ENCODE measurements at places on chromosomes 3 and 15.

DNA sequence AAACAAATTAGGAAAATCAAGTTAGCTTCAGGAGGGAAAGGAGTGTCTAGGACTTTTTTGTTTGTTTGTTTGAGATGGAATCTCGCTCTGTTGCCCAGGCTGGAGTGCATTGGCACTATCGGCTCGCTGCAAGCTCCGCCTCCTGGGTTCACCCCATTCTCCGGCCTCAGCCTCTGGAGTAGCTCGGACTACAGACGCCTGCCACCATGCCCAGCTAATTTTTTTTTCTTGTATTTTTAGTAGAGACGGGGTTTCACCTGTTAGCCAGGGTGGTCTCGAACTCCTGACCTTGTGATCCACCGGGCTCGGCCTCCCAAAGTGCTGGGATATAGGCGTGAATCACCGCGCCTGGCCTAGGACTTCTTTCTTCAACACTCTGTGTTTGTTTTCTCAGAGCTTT lies 171.1 kb downstream of the NLGN1 start:
- DNase-seq = no peak

GRCh38 chr3:101379658-101380376 lies 59.4 kb upstream of the IMPG2 start:
- DNase-seq = no peak

DNA sequence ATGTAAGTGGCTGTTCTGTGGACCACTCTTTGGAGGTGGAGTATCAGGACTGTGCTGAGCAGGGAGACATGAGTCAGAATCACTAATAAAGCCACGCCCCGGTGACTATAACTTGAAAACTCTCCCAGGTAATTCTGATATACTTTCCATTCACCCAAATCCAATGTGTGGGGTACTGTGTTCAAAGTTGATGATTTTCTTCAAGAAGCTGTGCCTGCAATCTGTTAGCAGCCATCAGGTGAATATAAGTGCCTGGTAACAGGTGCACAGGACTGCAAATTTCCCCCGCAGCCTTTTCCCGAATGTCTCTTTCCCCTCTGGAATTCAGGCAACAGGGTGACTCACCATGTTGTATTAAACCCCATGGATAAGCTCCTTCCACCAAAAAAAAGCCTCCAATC lies 17.0 kb downstream of the MAGI1 start:
- DNase-seq = no peak

DNA sequence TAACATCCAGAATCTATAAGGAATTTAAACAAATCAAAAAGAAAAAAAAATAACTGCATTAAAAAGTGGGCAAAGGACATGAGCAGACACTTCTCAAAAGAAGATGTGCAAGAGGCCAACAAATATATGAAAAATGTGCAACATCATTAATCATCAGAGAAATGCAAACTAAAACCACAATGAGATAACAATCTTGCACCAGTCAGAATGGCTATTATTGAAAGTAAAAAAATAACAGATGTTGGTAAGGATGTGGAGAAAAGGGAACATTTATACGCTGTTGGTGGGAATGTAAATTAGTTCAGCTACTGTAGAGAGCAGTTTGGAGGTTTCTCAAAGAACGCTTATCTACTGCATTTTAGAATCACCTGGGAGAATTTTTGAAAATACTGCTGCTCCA lies 186.1 kb downstream of the OTOL1 start:
- no peak for DNase-seq

DNA sequence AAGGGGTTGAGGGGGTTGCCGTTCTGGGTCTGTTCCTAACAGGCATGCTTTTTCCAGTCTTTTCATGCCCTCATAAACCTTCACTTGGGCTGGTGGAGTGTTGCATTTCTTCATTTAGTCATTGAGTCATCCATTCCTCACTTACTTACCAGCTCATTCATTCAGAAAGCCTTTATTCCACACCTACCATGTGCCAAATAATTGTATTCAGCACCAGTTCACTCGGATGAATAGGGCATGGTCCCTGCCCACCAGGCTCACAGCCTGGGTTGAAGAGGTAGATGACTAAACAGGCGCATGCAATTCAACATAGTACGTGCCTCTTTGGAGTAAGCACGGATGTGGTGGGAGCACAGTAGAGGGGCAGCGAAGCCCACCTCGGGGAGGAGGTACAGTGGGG lies 35.1 kb upstream of the THSD4 start:
- no peak for DNase-seq

DNA sequence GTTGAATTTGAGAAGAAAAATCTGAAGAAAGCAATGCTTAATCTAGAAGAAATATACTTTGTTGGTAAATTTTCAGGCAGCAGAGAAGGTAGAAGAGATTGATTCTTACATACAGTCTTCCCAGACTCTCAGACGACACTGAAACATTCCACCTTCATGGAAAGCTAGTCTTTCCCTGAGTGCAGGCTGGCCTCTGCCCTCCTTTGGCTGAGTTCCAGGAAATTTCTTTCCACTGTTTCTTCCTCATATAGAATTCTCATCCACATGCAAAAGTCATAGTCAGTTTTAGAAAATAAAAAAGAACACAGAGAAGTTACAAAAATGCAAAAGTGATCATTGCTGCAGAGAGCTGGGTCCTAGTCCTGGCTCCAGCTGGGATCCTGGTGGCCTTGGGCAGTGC lies 142.5 kb upstream of the PRR23C start:
- DNase-seq = no peak

DNA sequence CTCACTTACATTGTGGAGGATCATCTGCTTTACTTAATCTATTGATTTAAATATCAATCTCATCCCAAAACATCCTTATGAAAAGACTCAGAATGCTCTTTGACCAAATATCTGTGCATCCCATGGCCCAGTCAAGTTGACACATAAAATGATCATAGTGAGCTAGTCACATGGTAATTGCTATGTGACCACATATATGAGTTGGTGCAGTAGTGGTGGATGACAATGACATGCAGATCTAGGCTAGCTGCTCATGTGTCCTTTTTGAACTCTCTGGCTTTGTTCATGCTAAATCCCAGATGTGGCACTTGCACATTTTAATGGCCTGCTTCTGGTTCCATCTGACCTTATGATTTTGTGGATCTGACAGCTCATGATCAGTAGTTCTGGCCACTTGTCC lies 156.2 kb downstream of the NFKBIZ start:
- DNase-seq = no peak

DNA sequence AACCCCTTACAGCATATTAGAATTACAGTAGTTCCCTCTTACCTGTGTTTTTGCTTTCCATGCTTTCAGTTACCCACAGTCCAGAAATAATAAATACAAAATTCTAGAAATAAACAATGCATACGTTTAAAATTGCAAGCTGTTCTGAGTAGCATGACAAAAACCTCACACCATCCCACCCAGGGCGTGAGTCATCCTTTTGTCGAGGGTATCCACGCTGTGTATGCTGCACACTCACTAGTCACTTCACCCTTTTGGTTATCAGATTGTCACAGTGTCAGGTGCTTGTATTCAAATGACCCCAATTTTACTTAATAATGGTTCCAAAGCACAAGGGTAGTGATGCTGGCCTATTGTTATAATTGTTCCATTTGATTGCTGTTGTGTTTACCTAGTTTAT lies 72.5 kb upstream of the P3H2 start:
- no peak for DNase-seq

DNA sequence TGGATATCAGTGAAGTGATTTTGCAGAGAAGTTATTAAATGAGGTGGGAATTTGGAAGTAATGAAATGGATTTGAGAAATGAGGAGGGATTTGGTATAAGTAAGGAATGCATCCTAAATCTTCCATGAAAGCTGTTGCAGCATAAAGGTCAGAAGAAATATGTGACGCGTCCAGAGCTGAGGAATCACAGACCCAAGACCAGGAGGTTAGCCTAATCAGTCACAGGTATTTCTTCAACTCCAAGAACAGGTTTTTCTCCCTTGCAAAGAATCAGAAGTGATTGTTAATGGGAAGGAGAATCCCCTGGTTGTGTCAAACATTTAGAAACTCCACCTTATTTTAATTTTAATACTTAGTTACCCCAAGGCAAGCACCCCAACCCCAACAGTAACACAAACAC lies 253.2 kb downstream of the MEX3B start:
- no peak for DNase-seq

DNA sequence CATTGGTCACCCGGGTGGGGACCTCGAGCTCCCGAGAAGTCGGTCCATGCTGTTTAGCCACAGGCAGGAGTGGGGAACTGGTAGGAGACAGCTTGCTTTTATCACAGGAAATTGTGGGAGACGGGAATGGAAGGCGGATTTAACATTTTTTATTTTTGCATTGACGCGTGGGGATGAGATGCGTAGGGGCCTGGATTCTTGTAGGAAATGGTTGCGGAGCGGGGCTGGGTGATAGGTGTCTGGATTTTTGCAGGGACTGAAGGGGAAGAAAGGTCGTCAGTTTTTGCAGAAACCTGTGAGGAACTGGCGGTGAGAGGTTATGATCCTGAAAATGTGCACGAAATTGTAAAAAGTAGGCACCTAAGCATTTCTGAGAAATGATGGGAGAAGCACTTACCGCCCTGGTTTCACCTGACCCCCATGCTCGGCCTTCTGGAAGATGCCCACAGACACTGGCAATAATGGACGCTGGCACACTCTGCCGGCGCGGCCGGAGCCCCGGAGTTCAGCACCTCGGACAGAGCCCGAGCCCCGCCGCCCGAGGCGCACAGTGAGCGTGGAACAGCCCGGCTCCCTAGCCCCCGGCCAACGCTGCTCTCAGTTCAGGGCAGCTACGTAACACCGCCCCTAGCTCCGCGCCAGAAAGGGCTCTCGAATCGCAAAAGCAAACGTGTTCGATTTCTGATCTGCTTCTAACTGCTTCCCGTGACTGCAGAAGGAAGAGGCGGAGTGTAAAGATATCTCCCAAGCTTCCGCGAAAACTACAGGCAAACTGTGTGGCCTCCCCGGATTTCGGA lies 928 bp downstream of the ANKRD34C start:
- DNase-seq = no peak

DNA sequence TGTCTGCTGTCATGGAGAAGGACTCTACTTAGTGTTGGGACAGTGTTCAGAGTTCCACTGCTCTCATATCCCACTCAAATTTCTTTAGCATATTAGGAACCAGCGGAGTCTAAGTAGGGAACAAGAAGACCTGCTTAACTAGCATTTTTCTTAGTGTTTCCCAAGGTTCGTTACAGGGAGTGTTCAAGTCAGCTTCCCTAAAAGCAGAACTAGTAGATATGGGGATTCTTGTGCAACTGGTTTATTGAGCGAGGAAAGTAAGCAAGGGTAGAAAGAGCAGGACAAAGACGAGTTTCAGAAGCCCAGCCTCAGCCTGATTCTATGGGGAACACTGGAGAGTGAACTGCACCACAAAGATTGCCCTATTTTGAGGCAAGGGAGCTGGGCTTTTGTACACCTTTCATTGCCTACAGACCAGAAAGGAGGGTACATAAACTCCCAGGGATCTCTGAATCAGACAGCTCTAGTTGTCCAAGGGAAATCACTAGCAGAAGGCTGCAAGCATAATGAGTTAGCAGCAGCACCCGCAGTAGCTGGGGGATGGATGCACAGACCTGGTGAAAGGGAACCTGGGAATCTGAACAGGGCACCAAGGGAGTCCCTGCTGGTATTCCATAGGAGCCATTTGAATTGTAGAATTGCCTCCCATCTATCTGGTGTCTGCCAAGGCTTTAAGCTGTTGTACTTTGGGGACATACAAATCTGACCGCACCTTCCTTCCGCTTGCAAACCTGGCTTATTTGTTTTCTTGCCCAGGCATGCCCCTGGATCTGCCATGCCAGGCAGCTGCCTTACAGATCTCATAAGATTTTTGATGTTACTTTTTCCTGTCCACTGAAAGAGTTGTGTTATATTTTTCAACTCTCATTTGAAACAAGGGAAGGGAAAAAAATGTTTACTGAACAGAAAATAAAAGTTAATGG lies 15.1 kb downstream of the CMTM7 start:
- no peak for DNase-seq

DNA sequence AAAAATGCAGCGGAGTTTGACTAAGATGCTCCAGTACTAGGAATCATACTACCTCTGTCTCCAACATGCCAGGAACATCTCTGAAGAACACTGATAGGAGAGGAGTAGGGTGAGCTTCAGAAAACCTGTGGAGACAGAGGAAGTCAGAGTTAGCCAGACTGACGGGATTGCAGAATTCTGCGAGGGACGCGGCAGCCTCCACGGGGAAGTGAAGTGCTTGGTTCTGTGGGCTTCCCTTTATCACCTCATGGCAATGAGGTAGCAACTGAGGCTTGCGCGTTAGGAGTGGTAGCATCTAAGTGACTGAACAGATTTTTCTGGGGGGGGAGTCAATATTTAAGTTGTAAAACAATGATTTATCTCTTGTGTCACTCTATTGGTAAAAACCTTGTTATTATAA lies 226.3 kb downstream of the MCTP2 start:
- DNase-seq = no peak

DNA sequence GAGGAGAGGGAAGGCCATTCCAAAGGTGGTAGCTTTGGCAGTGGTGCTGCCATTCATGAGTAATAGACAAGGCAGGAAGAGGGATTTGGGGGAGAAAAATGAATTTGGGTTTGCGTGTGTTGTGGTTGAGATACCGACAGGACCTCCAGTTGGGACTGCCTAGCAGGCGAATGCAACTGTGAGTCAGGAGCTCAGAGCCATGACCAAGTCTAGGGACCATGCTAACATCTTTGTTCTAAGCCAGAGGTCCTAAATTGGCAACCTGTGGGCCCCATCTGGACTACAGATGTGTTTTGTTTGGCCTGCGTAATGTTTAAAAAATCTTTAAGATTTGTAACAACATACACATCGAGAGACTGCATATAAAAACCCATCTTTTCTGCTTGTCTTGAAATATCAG lies 61.6 kb downstream of the SAMMSON start:
- DNase-seq = no peak

DNA sequence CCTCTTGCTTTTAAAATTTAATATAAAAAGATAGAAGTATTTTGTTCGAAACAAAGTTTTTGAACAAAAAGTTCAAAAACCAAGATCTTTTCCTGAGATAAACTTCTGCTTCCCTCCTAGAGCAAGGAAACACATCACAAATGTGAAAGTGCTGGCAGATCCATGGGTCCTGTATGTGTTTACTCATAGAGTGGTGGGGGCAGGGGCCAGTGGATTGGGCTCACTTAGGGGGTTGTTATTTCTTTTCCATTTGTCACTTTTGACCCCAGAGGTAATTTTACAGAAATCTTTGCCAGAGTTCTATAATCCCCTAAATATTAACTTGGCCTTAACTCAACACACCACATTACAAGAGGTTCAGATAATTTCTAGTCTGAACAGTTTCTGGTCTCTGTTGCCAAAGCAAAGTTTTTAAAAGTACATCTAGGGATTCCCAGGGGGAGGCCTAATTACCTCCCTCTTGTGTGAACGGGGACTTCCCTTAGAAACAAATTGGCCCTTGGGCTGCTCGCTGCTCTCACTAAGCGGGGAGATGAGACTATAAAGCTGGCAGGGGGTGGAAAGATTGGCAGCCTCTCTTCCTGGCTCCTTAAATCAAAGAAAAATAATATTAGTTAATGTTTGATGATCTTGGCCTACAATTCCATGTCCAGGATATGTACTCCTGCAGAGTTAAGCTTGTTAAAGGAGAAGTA lies 66.8 kb upstream of the PTX3 start:
- no peak for DNase-seq
